ENCODE measurements at places on chromosomes 12 and 14. TPM values are rescaled to one million over a fixed set of nuclear protein-coding genes. Genes with fewer than 3 reads are reported as not detected.

The PGF gene
- 0.36 TPM for total RNA-seq

The DNAI7 gene
- 4.2 TPM for total RNA-seq

The KCNA5 gene
- not detected for total RNA-seq

The B3GNT4 gene
- not detected for total RNA-seq

The TARBP2 gene
- 32.4 TPM for total RNA-seq

The HCFC2 gene
- total RNA-seq: 30.5 TPM

The KRT73 gene
- not detected for total RNA-seq

The MYF6 gene
- total RNA-seq: not detected

The POTEM gene
- not detected for total RNA-seq

The ANKRD52 gene
- total RNA-seq: 8.7 TPM

The OR6C2 gene
- not detected for total RNA-seq

The FLRT2 gene
- total RNA-seq: 72.3 TPM

The TBX5 gene
- not detected for total RNA-seq

The SLC17A8 gene
- not detected for total RNA-seq

The WNT1 gene
- total RNA-seq: not detected

The TSPAN19 gene
- total RNA-seq: not detected

The TMEM229B gene
- 0.81 TPM for total RNA-seq

The ARHGAP9 gene
- total RNA-seq: 0.18 TPM

The ARL1 gene
- total RNA-seq: 122 TPM

The BCAT1 gene
- total RNA-seq: 186 TPM

The HNF1A gene
- total RNA-seq: 0.09 TPM

The CCDC175 gene
- not detected for total RNA-seq

The SLCO1B3 gene
- total RNA-seq: not detected

The FOXG1 gene
- not detected for total RNA-seq

The OTX2 gene
- not detected for total RNA-seq

The DEPDC4 gene
- 5.9 TPM for total RNA-seq

The EML5 gene
- total RNA-seq: under 0.01 TPM

The DUSP16 gene
- total RNA-seq: 5.9 TPM

The TUBA1B gene
- 2,451 TPM for total RNA-seq

The TROAP gene
- 11.3 TPM for total RNA-seq

The MAPKAPK5 gene
- total RNA-seq: 34.6 TPM

The RIMBP2 gene
- 0.74 TPM for total RNA-seq

The TAS2R13 gene
- total RNA-seq: 7.4 TPM

The TMEM19 gene
- 36.8 TPM for total RNA-seq

All from fibroblast of the aortic adventitia (primary cell).